Vagina (tissue), 2 donors: ENCODE measurements at places on chromosomes 3 and 15. TPM values are rescaled to one million over a fixed set of nuclear protein-coding genes. Genes with fewer than 3 reads are reported as not detected.

Gene GHRL
- total RNA-seq, result not detected

Gene SLC38A3
- 2.0 TPM for total RNA-seq

Gene KNG1
- total RNA-seq, result not detected

Gene SEMA6D
- 34.9 TPM for total RNA-seq

Gene GOLGA8T
- total RNA-seq, result 1.5 TPM
